NCI-H2081 treated with DMSO at 0.1 percent for 48 hours (cell line): ENCODE measurements at places on chromosomes 7 and 10.

- no peak for DNase-seq
Observed at GRCh38 chr10:38093816-38094157, 350 bp upstream of the ZNF37A start.

GRCh38 chr7:151520419-151521261 lies 945 bp upstream of the RHEB start:
- DNase-seq = no peak

- no peak for DNase-seq
Observed at GRCh38 chr10:103616705-103617601, 123.4 kb downstream of the NEURL1 start.

DNA sequence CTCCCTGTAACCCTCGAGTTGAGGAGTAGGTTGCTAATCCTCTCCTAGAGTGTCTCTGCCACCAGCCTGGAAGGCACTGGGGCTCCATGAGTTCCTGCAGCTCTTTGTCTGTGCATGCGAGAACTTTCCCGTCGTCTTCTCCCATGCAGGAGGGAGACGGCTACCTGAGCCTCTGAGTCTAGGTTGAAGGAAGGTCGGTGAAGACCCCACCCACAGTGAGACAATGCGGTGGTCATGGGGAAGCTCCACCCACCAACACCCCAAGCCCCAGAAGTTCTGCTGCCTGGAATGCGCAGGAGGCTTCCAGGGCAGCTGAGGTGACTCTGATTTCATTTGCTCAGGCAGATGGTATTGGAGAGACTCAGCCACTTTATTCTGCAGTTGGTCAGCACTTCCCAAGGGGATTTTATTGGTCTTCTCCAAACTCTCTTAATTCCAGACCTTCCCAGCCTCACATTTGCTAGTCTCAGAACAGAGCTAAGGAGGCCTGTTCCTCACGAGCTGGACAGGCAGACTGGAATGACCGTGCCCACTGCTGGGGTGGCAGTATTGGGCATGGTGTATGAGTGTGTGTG lies 36.5 kb downstream of the PTPRE start:
- no peak for DNase-seq

DNA sequence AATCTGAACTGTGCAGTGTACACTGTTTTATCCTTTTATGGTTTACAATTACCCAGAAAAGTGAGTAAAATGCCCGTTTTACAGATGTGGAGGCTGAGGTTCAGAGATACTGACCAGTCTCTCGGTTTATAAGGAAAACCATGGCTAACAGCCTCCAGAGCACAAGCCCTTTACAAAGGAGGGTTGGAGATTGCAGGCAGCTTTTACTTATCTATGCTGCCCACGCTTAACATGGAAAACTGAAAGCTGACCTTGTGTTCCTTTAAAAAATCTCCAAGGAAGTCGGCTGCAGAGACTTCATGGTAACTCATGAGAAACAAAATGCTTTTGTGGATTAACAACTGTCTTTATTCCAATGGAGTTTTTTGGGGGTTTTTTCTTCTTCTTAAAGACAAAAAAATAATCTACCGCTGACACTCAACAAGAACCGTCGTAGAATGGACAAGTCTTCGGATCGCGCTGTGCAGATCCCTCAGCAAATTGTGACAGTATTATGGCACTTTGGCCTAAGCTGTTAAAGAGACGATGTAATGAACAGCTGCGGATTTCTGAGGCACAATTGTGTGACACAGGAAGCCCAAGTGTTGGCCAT lies 654 bp upstream of the SLF2 start:
- no peak for DNase-seq

- no peak for DNase-seq
Observed at GRCh38 chr10:5344746-5345145, 20.0 kb upstream of the UCN3 start.

DNA sequence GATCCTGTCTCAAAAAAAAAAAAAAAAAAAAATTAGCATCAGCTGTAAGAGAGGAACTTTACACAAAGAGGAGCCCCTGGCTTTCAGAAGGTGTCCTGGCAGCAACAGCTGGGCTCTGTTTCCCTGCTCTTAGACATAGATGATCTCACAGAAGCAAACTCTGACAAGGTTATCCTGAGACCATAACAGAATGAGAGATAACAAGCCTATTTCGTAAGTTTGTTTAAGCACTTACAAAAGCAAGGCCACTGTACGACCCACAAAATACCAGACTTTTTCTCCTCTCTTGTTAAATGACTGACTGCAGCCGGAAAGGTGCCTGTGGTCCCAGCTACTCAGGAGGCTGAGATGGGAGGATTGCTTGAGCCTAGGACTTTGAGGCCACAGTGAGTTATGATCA lies 33.3 kb upstream of the OTUD1 start:
- no peak for DNase-seq

- DNase-seq = no peak
Observed at GRCh38 chr7:93817526-93817925, 73.0 kb downstream of the TFPI2 start.

- no peak for DNase-seq
Observed at GRCh38 chr10:9227679-9228365, 1173.3 kb downstream of the GATA3 start.

DNA sequence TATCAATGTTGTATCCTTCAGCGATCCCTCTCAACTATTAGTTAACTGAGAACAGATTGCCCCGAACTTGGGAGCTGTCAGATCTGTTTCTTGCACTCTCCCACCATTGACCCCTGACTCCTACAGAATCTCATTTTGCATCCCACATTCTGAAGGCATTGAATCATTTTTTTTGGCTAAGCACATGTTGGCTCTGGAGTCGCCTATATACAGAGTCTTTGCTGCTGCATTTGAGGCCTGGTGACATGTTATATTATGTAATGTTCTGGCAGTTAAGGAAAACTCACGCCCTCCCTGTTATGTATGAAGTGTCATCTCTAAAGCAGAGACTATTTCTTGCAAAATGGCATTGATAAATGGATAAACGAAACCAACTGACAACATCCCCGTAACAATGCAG lies 159.2 kb upstream of the ITGB1 start:
- DNase-seq = no peak

DNA sequence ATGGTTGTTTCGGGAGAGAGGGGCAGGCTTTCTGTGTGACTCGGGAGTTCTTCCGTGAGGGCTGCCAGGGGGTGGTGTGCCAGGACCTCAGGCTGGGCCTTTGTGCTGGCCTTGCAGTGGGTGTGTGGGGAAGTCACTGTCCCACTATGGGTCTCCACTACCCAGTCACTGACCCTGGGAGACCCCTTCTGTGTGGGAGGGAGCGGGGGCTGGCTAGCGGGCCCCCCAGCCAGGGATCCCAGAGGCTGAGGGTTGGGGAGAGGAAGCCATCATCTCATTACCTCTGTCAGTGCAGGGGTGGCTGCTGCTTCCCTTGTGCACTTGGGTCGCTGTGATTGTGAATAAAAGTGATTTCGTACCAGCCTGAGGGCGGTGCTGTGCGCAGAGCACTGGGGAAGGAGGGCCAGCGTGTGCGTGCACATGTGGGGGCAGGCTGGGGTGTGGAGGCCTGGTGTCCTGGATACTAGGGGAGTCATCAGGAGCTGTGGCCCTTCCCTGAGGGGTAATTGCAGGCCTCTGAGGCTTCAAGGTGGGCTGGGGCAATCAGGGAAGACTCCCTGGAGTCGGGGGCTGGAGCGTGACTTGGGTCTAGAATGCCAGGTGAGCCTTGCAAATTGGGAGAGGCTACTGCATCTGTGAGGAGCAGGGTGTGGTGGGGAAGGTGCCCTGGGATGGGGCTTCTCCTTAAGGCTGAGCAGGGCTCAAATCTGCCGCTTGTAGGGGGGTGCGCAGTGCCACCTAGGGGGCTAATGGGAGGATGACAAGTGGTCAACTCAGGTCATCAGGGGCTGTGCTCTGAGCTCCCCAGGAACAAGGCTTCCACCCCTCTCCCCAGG lies 98.9 kb downstream of the NEURL1 start:
- DNase-seq = no peak

DNA sequence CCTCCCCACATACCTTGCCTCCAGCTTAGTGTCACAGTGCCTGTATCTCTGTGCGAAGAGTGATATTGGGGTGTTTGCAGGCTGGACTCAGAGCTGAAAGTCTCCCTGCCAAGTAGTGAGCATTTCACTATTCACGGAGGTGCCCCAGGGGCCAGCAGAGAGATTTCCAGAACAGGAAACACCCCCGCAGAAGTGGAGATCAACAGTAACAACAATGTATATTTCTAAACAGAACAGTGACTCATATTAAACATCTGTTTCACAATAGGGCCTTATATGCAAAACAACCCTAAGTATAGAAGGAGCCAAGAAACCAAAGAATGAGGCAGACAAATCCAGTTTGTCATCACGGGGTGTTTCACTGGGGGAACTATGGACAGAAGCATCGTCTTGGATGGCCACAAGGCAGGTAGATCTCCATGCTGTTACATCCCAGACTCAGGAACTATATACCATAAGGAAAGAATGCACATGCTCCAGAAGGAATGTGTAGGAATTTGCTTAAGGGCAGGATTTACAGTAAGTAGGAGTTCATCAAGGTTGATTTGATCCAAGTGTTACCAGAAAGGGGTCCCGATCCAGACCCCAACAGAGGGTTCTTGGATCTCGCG lies 29.3 kb upstream of the CCL24 start:
- no peak for DNase-seq

- DNase-seq = no peak
Observed at GRCh38 chr7:47488201-47488968, 93.5 kb downstream of the TNS3 start.

DNA sequence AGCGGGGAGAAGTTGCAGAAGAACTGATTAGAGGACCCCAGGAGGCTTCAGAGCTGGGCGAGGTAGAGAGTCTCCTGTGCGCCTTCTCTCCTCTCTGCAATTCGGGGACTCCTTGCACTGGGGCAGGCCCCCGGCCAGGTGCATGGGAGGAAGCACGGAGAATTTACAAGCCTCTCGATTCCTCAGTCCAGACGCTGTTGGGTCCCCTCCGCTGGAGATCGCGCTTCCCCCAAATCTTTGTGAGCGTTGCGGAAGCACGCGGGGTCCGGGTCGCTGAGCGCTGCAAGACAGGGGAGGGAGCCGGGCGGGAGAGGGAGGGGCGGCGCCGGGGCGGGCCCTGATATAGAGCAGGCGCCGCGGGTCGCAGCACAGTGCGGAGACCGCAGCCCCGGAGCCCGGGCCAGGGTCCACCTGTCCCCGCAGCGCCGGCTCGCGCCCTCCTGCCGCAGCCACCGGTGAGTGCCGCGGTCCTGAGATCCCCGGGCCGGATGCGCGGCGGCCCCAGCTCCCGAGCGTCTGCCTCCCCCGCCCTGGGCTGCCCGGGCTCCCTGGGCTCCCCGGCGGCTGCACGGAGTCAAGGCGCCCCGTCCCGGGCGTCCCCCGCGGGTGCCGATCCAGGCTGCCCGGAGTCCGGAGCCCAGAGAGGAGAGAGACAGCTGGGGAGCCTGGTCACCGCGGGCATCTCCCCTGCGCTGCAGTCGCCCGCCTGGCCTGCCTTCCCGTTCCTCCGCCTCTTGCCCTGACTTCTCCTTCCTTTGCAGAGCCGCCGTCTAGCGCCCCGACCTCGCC lies at the start of gene PLAU:
TSS of gene PLAU (plus strand) at position 369 of the 789 bp plus-strand sequence. CDS start 424 bp downstream, outside the sequence.
- no peak for DNase-seq

GRCh38 chr10:85599081-85599480 lies 767.5 kb downstream of the GRID1 start:
- DNase-seq = no peak
